ENCODE measurements at places on chromosomes 6 and 20.

GRCh38 chr6:40710626-40711330 lies 123.6 kb upstream of the LRFN2 start:
- no peak for DNase-seq

- DNase-seq = no peak
These were observed 5.2 kb downstream of the ZNF76 start for GRCh38 chr6:35264550-35265274.

DNA sequence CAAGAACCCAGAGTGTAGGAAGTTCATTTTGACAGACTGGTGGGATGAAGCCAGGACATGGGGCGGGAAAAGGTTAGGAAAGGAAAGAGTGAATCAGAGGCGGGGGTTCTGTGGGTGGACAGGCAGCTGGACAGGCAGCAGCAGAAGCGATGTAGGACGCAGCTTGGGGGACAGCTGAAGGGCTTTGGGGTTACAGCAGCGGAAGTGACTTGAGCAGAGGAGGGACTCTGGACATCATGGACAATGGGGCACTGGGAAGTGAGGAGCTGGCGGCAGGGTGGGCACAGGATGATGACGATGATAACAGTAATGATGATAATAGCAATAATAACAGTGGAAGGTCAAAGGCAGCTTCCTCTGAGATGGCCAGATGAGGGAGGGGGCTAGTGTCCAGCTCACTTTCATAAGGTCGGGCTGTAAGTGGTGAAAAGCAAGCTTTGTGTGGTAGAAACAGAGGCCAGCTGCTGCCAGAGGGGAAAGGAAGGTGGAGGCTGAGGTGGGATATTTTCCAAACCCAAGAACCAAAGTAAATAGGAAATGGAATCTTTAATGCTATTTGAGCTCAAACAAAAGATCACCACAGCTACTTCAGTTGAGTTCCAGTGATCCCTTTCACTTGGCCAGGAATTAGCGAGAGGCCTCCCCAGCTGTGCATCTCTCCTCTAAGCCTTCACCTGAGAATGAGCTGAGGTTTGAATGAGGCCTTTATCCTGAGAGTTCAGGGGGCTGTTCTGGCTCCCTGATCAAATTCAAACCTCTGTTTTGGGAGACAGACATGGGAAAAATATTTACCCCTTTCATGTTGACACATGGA lies 433.5 kb downstream of the DHX35 start:
- DNase-seq = no peak

DNA sequence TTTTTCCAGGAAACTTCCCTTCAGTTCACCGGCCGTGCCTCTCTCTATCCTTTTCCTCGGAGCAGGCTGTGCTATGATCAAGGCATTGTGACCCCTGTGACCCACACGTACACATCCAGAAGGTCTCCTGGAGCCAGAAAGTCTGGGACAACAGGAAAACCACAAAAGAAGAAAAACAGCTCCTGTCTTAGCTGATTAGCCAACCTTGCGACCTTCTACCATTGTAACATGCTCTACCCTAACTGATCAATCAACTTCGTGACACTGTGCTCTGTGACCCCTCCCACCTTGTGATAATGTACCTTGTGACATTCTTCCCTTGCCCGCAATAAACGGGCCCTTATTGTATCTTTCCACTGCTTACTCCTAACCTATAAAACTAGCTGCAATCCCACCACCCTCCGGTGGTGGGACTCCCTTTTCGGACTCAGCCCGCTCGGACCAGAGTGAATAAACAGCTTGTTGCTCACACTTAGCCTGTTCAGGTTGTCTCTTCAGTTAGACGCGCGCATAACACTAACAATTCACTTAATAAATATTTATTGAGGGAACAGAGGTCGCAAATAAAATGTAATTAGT lies 24.2 kb downstream of the ZNF311 start:
- DNase-seq = no peak

DNA sequence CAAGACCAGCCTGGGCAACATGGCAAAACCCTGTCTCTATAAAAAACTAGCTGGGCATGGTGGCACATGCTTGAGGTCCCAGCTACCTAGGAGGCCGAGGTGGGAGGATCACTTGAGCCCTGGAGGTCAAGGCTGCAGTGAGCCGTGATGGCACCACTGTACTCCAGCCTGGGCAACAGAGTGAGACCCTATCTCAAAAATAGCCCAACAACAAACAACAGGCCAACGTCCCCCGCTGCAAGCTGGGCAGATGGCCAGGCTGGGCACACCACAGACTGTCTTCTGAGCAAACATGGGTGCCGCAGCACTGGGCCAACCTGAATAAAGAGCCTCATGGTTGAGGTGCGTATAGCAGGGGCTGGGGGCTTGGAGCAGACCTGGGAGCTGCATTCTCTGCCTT lies 46.6 kb upstream of the SRF start:
- no peak for DNase-seq

GRCh38 chr20:49230021-49230420 lies 10.8 kb downstream of the DDX27 start:
- DNase-seq = no peak

DNA sequence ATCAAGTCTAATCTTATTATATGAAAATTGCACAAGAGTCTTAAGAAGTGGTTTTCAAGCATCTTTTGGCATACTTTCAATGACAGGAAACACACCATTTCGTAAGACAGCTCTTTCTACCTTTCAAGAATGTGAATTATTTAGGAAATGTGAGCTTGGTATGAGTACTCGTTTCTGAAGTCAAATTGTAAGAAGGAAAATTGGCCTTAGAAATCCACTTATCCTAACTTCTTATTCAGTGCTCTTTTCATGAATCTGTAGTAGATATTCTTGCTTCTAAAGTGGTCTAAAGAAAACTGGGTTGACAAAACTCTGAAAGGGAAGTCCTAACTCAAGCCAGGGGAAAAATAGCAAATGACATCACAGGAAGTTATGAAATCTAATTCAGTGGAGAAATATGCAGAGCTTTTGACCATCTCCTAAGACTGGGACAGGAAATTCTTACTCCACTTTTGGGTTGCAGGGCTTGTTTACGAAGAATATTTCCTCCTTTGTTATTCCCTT lies 38.5 kb upstream of the OGFRL1 start:
- peak; percentile 29 for DNase-seq

DNA sequence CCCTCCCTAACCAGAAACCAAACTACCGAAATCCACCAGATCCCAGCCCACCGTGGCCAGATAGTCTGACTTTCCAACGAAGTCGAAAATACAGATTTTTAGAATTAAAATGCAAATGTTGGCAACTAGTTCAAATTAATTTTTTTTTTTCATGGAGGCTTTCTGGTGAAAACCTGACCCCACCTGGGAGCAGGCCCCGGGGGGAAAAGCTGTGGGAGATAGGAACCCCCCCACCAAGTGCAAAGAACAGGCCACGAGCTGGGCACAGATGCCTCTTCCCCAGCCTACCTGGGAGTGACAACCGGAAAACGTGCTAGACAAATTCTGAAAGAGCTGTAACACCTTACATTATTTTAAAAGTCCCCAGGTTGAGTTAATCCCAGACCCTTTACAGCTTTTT lies 333.8 kb downstream of the PREX1 start:
- DNase-seq = no peak

- DNase-seq = no peak
These were observed at the start of gene TULP1 for GRCh38 chr6:35512740-35513139. Gene TULP1 (minus strand): TSS chr6:35512896. CDS start chr6:35512858, 38 bp downstream.

GRCh38 chr6:129006724-129007514 lies 124.0 kb downstream of the LAMA2 start:
- no peak for DNase-seq

DNA sequence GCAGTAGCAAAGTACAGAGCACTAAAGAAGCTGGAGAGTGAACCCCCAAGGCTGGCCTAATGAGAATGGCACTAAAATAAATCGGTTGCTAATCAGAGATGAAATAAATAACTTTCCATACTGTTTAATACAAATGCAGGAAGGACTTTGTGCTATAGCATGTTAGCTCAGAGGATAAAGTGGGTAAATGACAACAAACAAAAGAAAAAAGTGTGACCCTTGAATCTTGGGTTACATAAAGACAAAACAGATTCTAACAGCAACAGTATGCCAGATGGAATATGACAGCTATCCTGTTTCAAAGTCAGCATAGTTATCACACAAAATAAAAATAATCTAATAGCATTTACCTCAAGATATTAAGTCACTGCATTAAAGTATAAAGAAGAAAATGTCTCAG lies 622.7 kb downstream of the PHF3 start:
- no peak for DNase-seq

DNA sequence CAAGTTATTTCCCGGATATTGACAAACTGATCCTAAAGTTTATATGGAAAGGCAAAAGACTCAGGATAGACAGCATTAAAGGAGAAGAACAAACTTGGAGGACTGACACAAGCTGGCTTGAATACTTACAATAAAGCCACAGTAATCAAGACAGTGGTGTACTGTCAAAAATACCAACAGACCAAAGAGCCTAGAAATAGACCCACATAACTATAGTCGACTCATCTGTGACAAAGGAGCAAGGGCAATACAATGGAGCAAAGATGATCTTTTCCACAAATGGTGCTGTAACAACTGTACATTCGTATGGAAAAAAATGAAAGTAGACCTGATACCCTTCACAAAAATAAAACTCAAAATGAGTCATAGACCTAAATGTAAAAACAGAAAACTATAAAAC lies 46.0 kb downstream of the ABHD12 start:
- DNase-seq = no peak

DNA sequence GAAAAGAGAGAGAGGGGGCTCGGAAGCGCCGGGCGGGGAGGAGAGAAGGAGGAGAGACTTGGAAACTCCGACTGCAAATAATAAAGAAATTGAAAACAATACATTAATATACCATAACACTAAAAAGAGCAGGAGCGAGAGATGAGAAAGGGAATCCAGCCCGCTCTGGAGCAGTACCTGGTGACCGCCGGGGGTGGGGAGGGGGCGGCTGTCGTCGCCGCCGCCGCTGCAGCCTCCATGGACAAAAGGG lies 338 bp downstream of the E2F3 start:
- no peak for DNase-seq

GRCh38 chr20:16128538-16129106 lies 444.6 kb downstream of the KIF16B start:
- no peak for DNase-seq

DNA sequence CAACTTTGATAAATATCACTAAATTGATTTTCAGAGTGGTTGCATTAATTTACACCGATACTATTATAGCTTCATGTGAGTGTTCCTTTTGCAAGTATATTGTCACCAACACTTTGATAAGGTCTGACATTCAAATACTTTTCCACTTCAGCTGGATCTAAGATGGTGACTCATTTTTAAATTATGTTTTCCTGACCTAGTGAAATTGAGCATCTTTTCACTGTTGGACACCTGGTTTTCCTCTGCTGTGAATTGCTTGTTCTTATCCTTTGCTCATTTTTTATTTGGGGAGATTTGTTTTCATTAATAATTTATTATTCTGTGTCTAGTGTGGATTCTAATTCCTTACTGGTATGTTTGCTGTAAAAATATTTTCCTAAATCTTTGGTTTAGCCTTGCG lies 85.2 kb upstream of the PRDM1 start:
- DNase-seq = no peak

DNA sequence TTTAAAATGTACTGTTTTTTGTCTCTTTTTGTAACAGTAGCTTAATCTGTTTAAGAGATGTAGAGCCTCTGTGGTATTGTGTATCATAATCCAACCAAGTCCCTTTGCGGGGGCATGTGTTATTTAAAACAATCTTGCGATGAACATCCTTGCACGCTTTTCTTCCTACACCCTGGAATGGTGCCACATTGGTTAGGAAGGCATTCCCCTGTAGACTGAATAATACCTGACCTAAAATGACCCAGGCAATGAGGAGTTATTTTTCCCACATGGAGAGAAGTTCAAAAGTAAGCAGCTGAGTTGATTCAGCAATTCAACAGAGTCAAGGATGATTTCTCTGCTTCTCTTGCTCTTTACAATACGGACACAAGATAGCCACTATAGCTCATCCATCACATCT lies 142.0 kb upstream of the PMEPA1 start:
- no peak for DNase-seq

GRCh38 chr6:126574301-126574700 lies 234.4 kb downstream of the CENPW start:
- no peak for DNase-seq

- DNase-seq = no peak
These were observed 39.2 kb downstream of the ZC3H12D start for GRCh38 chr6:149445573-149445972.

GRCh38 chr6:145349950-145350510 lies 385.3 kb downstream of the EPM2A start:
- DNase-seq = no peak

GRCh38 chr20:19782669-19783068 lies 24.6 kb downstream of the RIN2 start:
- DNase-seq = no peak

DNA sequence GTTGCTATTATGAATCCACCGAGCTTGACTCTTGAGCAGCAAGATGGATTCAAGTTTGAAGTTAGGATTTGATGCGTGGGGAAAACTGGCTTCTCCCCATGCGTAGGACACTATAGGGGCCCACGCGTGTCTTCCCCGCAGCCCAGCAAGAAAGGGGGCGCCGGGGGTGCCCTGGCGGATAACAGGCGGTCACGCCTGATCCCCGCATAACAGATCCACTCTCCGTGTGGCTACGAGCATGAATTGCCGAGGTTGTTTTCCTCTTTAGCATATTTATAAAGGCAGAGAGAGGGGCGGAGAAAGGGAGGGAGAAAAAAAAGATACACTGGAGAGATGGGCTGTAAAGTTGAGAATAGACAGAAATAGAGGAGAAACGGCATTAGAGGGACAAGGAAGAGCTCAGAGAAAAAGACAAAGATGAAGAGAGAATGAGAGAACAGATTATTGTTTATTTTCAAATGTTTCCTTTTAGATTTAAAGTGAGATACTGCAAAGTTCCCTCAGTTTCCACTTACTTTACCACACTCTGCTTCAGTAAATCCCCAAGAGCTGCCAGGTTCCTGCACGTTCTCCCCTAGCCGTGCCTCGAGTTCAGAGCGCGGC lies 32.0 kb downstream of the TFAP2A start:
- DNase-seq = no peak

GRCh38 chr6:42239736-42240375 lies 22.2 kb upstream of the MRPS10 start:
- DNase-seq = no peak

DNA sequence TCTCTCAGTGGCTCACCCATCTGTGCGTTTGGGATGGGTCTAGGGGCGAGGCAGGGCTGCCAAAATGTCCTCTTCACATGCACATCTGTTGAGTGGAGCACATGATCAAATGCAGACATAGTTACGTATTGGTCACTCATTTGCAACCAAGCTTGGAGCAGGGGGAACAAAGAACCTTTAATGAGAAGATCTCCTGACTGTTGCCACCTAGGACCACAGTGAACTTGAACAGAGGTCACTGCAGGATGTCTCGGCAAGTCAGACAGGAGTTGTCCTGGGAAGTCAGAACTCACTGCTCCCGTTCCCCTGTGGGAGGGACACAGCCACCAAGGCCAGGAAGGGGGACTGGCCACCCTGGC lies 73.4 kb downstream of the SSR1 start:
- no peak for DNase-seq

DNA sequence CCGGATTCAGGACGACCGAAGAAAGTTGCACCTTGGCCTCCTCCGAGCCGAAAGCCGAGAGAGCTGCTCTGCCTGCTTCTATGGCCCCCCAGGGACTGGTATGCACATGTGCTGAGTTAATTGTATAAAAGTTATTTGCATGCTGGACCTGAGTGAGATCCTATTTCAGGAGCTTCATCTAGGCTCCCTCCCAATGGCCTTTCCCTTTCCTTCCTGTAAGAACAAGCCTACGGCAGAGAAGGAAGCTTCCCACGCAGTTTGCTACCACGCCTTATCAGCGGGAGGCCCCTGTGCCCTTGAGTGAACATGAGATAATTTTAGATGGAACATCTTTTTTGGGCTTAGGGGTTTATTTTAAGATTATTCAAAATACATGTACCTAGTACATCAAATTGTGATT lies 65.9 kb downstream of the RIN2 start:
- no peak for DNase-seq

- no peak for DNase-seq
These were observed 42.9 kb upstream of the FAM83D start for GRCh38 chr20:38883081-38883980.

Data from AG09319 (cell line).